ENCODE measurements at places on chromosomes 3 and 15.

GRCh38 chr15:99818872-99819271 lies 85.6 kb upstream of the LYSMD4 start:
- DNase-seq, result no peak

DNA sequence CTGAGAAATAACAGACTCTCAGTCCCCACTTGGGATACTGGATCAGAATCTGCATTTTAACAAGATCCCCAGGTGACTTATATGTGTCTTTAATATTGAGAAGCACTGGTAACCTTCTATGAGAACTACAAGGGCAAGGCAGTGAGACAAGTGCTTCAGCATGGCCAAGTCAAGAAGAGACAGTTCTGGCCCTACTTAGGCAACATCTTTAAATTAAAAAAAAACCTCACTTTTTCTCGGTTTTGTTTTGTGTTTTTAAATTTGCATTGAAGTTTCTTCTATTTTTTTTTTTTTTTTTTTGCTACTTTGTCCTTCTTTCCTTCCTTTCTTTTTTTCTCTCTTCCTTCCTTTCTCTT lies 42.5 kb upstream of the SPTSSB start:
- no peak for DNase-seq

- DNase-seq, result no peak
These were observed 349.4 kb downstream of the CNTN6 start for GRCh38 chr3:1442271-1442670.

- DNase-seq, result no peak
These were observed 3.2 kb upstream of the FBXL22 start for GRCh38 chr15:63593705-63594671.

DNA sequence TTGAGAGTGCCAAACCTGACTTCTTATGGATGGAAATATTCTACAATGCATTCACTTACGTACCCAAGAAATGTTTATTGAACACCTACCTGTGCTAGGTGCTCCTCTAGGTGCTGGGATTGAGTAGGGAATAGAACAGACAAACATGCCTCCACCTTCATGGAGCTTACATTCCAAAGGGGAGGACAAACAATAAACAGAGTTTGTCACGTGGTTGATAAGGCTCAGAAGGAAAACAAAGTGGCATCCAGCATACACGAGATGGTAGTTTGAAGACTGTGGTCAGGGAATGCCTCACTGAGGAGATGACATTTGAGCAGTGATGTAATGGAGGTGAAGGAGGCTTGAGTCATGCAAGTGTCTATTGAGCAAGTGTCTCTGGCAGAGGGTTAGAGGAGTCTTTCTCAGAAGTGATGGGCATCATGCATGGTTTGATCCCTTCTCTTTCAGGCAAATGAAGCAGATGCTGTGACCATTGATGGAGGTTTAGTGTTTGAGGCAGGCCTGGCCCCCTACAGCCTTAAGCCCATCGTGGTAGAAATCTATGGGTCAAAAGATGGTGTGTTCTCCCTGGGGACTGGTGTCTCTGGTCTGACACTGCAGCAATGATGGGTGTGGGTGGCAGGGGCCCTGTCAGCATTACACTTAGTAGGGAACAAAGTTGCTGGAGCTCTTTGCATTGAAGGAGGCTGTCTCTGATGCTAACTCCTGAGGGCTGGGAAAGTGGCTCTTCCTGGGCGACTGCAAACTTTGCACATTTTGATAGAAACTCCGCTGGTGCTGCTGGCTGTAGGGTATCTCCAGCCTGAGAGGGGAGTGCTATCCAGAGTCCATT lies 29.7 kb upstream of the TOPBP1 start:
- no peak for DNase-seq

GRCh38 chr3:174431717-174432116 lies 427.4 kb upstream of the NAALADL2 start:
- DNase-seq, result no peak

GRCh38 chr3:49665822-49666519 lies 8.2 kb upstream of the APEH start:
- no peak for DNase-seq

- no peak for DNase-seq
These were observed 295.1 kb upstream of the PROK2 start for GRCh38 chr3:72080095-72080494.

- no peak for DNase-seq
These were observed 20.8 kb downstream of the FEM1B start for GRCh38 chr15:68298336-68298735.

DNA sequence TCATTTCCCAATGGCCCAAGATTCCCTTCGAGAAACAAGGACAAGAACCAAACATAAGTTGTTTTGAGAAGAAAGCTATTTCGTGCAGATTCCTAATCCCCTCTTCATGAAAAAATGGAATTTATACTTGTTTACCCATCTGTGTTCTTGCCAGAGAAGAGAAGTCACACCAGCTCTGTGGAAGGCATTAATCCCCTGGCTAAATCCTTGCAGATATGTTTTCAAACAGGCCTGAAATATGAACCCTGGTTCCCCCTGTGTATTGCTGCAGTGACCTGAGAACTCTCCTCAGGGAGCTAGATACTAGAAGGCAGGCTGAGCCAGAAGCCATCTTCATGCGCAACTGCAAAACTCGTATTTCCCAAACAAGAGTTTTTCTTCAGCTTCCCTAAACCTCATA lies 337.7 kb downstream of the NEK10 start:
- DNase-seq, result no peak

DNA sequence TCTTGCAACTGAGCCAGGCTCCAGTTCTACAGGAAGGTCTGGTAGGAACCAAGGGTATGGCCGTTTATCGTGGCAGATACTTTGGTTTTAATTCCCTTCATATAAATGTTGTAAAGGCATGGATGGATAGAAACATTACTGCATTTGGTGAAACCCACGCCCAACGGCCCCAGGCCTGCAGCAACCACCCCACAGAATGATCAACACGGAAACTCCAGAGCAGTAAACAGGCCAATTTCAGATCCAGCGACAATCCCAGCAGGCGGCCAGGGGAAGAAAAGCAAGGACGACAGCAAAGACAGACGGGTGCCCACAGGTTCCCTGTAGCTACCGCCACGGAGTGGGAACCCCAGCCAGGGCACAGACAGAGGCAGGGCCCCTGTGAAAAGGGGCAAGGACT lies 32.6 kb upstream of the PCSK6 start:
- no peak for DNase-seq

DNA sequence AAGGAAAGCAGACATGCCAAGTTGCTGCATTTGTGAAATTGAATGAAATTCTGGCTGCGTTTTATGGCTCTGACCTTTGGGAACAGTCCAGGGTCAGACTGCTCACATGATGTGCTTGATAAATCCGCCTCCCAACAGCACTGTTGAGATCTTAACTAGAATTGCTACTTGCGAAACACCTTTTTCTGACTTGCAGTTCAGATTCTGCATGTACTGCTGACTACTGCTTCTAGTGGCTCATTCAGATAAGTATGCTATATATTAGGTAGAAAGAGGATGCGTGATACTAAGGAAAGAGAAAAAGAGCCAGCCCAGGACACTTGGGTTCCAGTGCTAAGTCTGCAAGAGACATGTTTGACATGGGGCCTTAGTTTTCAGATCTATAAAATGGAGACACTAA lies 129.4 kb downstream of the LPP start:
- no peak for DNase-seq

DNA sequence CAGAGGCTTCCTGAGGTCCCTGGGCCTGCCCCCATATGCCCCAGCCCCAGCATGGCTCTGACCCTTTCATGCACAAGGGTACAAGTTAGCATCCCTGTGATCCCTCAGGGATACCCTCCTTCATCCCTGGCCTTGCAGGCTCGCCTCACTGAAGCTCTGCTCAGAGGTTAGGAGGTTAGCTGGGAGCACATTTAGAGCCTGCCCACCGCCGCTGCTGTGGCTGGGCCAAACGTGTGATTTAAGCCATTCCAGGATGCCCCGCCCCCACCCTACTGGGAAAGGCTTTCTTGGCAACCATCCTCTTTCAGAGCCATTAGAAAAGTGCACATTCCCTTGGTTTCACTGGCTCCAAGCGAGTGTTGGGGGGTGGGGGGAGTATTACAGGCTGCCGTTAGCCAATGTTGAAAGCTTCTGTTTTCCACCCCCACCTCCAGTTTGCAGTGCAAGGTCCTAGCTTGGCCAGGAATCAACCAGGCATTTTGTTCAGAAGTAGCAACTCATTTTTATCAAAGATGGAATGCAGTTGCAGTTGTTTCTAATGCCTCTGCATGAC lies 6.3 kb upstream of the HES1 start:
- no peak for DNase-seq

GRCh38 chr3:69712933-69713332 lies 26.3 kb upstream of the MITF start:
- no peak for DNase-seq

DNA sequence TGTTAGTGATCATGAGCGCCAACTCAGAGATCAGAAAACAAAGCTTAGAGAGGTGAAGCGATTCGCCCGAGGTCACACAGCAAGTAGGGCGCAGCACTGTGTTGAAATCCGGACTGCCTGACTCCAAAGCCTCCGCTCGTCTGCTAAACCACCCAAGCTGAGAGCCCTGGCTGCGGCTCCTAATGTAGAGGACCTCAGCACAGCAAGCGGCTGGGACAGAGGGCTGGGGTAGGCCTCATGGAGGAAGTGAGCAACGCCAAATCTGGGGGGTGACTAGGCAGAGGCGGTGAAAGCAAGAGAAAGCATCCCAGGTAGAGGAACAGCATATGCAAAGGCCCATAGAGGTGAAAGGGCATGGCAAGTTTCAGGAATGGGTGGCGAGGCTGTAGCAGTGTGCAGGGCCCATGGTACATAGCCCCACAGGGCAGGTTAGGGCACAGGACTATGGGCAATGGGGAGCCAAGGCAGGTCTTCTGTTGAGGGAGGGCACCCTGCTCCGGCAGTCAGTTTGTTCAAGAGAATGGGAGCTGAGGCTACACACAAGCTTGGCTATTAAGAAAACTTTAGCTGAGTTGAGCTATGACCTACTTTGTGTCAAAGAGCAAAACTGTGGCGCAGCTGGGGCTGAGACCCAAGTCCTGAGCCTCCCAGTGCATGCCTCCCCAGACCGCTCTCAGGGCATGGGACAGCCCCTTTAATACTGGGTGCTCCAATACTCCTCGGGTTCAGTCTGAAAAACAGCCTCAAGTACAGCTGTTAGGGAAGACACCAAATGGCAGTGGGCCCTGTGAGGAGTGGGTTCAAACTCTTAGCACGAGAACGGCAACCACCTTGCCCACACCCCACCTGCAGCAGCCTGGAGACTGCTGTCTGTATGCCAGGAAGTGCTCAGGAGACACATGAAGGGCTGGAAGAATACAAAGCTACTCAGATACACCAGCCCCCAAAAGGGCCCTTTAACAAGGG lies 988 bp upstream of the CFAP92 start:
- DNase-seq, result no peak

GRCh38 chr15:75028991-75029377 lies 5.6 kb downstream of the PPCDC start:
- DNase-seq, result no peak

DNA sequence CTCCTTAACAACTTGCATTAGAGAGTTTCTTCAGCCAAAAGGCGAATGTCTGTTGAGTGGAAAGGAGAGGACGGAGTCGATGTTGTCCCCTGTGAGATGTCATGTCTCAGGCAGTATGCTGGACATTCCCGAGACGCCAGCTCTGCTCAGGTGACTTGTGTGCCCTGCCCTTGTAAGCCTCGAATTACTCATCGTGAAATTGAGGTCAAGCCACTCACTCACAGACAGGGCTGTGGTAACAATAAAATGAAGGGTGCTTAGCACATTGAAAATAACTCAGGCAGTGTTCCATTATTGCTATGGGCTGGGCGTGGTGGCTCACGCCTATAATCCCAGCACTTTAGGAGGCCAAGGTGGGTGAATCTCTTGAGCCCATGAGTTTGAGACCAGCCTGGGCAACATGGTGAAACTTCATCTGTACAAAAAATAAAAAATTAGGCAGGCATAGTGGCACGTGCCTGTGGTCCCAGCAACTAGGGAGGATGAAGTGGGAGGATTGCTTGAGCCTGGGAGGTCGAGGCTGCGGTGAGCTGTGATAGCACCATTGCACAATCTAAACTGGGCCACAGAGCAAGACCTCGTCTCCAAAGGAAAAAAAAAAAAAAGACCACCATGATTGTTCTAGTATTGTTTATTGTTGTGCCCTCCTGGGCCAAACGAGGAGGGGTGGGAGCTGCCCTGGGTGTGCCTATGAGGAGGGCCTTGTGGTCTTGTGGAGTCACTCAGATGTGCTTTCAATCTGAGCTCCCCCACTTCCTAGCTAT lies 214.4 kb downstream of the THSD4 start:
- no peak for DNase-seq

GRCh38 chr3:29525254-29525881 lies 244.5 kb downstream of the RBMS3 start:
- peak; percentile 61 for DNase-seq

DNA sequence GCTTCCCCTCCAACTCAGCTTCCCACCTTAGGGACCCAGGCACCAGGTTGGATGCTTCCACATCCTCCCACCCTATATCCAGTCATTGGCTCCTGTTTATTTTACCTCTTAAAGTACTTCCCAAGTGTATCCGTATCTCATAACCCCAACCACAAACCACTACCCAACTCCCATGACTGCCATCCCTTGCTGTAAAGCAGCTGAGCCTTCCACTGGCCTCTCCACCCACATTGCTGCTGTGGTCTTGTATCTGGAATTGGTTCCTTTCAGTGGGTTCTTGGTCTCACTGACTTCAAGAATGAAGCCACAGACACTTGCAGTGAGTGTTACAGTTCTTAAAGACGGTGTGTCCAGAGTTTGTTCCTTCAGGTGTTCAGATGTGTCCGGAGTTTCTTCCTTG lies 79.8 kb upstream of the HRH1 start:
- no peak for DNase-seq

DNA sequence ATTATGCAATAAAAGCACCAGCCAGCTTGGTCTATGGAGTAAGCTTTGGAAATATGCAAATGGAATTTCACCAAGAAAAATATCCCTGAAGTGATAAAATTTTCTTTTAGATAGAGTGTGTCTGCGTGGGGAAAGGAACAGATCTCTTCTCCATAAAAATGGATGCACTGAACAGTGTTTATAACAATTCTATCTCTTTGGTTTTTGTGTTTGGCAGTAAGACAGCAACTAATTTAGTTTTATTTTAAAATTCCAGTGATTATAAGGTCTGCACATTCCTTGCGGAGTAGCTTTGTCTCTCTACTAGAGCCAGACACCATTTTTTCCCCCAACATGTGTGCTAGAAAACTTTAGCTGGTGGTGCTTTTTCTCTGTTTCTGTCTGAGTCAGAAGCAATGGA lies 712.4 kb downstream of the GRM7 start:
- no peak for DNase-seq

GRCh38 chr3:64612082-64612860 lies 75.5 kb downstream of the ADAMTS9 start:
- DNase-seq, result no peak

DNA sequence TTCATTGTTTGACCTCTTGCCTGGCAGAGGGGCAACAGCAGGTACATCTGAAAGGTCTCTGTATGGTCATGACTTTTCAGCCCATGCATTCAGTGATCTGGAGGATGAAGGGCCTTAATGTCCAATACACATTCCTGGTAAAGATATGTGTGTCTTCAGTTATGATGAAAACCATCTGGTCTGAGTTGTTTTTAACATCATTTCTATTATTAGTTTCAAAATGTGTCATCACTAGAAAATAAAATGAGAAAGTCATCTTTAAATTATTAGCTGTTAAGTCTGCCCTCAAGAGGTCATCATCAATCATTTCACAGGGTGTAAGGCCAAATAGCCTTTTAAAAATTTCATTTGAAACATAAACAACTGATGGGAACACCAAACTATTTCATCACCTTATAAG lies 92.1 kb upstream of the PLSCR4 start:
- DNase-seq, result no peak

GRCh38 chr3:156816091-156816793 lies 9.9 kb upstream of the LEKR1 start:
- no peak for DNase-seq

GRCh38 chr3:125119752-125120378 lies 64.1 kb upstream of the HEG1 start:
- DNase-seq, result no peak

- DNase-seq, result no peak
These were observed 630 bp downstream of the ATP6V1A start for GRCh38 chr3:113747283-113748046.

All from A549 (cell line).